ENCODE measurements at places on chromosomes 4 and X.
A peak's percentile ranks its signal among the peaks of the same experiment; 100 is the strongest.

DNA sequence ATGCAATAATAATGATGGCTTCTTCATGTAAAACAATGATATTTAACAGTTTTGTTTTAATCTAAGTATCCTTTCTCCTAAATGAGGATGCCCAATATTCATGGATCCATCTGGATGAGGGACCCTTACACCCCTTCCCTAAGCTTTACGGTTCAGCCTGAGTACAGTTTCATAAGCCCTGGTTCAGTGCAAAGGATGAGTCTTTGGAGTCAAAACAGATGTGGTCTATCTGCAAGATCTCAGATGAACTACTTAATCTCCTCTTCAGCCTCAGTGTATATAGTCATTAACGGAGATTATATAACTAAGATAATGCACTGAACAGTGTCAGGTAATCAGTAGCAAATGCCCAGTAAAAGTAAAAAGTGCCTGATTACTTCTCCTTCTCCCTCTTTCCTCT is 22.1 kb downstream of the ANXA5 start:
- no peak for DNase-seq

GRCh38 chr4:18390655-18391353 is 369.2 kb upstream of the LCORL start:
- no peak for DNase-seq

DNA sequence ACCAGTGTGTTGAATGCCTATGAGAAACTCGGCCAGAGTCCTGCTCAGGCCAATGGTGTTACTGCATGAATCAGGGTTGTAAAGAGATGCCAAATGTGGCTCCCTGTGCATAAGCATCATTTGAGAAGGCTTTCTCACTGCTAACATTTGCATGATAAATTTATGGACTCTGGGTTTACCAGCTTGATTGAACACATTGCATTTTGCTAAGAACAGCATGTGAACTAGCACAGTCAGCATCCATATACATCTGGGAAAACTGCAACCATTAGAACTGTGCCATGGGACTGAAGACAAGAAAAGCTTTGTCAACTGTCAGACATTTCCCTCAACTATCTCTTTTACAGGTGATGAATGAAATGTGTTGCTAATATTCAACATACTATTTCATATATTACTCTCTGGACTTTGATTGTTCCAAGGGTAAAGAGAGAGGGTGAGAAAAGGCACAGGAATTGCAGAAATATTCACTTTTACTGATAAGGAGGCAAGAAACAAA is 1427.4 kb upstream of the ADGRL3 start:
- no peak for DNase-seq

GRCh38 chr4:159143687-159144086 is 40.8 kb downstream of the RAPGEF2 start:
- DNase-seq: no peak

- DNase-seq: no peak
Measured at GRCh38 chr4:169582706-169583105, 29.7 kb downstream of the NEK1 start.

DNA sequence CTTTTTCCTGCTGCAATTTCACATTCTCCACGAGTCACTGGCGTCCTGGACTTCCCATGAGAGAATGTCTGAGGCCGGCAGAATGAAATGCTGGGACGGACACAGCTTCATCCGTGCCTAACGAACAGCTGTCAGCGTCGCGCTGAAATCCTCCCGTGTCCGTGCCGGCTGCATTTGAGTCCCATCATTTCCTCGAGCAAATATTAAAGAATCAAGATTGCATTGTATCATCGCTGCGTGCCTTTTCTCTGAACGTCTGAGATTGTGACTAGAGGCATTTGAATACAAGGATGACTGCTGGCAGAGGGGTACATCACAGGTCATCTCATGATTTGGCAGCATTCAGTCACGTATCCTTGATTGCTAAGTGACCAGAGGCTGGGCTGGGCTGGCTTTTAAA is 279.9 kb downstream of the ASMT start:
- no peak for DNase-seq

DNA sequence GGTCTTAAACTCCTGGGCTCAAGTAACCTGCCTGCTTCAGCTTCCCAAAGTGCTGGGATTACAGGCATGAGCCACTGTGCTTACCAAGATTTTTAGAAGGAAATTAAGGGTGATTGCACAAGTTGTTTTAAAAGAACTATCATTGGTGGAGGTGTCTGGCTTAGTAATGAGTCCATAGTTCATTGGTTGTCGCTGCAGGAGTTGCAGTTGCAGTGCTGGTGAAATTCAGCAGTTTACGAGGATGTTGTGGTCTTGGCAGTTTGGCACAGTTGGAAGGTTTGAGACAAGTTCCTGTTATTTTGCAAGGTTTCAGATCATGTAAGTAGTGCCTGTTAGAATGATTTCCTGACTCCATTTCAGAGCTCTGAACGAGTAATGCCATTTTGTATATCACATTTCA is 48.1 kb downstream of the RAB40AL start:
- peak; percentile 16 for DNase-seq

- no peak for DNase-seq
Measured at GRCh38 chrX:31331928-31332327, 260.1 kb upstream of the FTHL17 start.

DNA sequence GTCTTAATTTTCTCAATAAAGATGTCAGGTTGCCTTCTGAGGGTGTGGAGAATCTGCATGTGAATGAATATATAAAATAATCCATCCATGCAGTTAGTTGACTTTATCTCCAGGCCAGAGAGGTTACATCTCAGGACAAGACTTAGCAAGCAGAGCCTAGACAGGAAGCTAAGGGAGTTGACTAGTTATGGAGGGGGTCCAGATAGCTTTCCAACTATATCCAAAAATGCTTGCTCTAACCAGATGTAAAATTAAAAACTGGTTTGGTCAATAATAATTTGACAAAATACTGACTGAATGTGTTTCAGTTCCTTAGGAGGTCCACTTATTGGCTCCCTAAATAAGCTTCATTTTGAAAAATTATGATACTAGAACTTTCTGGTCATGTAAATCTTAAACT is 101.4 kb downstream of the PAPSS1 start:
- DNase-seq: no peak

DNA sequence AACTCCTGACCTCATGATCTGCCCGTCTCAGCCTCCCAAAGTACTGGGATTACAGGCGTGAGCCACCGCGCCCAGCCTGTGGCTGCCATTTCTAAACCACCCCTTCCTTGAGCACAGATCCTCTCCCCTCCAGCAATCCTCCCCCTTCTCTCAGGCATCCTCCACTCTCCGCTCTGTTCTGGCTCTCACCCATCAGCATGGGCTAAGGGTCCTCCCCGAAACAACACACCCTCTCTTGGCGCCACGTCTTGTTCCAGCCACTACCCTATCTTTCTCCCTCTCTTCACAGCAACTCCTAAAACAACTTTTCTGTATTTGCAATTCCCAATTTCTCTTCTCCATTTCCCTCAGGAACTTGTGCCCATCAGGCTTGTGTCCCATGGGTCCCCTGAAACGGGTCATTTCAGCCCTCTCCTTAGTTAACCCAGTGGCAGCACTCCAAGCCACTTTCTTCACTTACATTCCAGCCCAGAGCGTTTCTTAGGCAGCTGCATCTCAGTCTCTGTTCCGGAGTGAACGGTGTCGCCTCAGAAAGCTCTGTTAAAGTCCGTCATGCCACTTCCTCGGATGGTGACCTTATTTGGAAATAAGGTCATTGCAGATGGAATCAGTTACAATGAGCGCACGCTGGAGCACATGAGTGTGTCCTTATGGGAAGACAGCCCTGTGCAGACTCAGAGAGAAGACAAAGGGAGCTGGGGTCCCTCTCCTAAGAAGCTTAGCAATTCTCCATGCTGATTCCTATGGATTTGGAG is 28.3 kb upstream of the CLDN24 start:
- no peak for DNase-seq

DNA sequence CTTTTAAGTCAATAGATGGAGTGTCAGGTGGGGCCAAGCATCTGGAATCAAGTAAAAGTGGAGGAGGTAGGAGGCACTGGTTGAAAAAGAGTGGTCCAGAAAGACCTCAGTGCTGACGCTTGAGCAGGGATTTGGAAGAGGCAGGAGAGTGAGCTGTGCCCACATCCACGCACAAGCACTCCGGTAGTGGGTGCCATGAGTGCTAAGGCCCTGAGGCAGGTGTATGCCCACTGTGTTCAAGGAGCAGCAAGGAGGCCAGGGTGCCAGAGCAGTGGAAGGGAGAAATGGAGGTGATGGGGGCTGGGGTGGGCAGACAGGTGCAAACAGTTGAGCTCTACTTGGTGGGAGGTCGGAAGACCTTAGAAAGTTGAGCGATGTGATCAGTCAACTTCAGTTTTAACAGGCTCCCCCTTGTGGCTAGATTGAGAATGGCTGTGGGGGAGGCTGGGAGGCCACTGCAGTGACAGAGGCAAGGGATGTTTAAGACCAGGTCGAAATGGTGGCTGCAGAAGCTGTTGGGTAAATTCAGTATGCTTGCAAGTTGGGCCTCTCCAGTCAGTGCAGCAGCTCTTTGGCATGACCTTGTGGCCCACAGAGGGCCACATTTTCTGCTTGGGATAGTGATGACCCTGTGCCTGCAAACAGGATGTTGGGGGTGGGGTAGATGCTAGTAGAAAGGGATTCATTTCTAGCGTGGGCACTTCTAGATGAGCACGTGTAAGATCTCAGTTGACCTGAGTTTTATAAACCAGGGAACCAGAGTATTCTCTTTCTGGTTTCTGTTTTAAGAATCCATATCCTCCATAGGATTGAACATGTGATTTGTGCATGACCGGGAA is 12.7 kb downstream of the TKTL1 start:
- peak; percentile 84 for DNase-seq

DNA sequence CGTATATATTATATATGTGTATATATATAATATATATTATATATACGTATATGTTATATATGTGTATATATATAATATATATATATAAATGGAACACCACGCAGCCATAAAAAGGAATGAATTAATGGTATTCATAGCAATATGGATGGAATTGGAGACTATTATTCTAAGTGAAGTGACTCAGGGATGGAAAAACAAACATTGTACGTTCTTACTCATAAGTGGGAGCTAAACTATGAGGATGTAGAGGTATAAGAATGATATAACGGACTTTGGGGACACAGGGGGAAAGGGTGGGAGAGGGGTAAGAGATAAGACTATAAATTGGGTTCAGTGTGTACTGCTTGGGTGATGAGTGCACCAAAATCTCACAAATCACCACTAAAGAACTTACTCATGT is 1388.9 kb downstream of the C4orf33 start:
- DNase-seq: no peak

DNA sequence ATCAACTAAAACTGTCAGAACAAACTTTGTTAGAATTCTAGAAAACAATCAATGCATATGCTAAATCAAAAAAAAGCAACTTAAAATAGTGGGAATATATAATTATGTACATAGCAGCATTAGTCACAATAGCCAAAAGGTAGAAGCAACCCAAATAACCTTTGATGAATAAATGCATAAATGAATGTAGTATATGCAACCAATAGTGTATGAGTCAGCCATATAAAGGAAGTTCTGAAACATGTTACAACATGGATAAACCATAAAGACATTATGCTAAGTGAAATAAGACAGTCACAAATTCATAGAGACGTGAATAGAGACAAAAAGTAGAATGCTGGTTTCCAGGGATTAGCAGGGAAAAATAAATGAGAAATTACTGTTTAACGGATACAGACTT is 762.8 kb upstream of the INTU start:
- no peak for DNase-seq

GRCh38 chrX:119015407-119016237 is 41.2 kb downstream of the LONRF3 start:
- DNase-seq: peak; percentile 75

DNA sequence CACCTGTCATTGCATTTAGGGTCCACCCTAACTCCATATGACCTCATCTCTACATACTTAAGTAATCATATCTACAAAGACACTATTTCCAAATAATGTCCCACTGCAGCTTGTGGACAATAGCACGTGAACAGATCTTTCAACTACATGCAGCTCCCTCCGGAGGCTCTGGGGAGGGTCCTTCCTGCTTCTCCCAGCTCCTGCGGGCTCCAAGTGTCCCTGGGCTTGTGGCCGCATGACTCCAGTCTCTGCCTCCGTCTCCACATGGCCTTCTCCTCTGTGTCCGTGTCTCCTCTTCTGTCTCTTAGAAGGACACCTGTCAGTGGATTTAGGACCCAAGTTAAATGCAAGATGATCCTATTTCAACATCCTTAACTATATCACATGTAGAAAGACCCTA is 52.7 kb downstream of the ASMT start:
- DNase-seq: no peak

GRCh38 chr4:186887291-186887700 is 163.6 kb upstream of the FAT1 start:
- no peak for DNase-seq

DNA sequence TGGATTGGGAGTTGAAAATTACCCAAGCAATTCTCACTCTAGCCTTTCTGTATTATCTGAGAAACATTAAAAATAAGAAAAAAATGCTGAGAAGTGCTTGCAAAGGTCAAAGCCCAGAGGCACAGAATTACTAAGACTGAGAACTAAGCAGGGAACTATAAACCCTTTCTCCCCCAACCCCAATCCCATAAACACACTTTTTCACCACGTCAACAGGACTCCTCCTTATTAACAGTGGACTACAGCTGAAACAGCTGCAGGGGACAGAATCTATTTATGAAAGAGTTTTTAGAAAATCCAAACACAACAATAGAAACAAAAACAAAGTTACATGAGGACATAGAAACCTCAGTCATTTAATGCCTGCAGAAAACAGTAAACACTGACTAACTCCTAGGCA is 984.1 kb downstream of the TRAM1L1 start:
- no peak for DNase-seq

GRCh38 chr4:7719354-7720174 is 220.1 kb downstream of the AFAP1 start:
- DNase-seq: peak; percentile 55

DNA sequence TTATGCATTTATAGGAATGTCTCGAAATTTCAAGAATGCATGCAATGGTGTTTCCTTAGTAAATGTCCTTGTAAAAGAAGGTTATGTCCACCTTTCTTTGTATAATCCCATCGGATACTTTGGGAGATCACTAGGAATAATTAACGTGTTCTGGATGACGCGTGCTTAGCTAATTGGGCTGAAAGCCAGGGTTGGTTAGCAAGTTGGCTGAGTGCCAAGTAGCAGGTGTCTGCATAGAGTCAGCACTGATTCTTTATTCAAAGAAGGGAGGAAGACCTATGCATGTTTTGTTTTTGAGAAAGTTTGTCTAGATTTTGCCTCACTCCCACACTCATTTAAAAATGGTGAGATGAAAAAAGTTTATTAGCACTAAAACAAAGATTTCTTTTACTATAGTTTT is 144.6 kb downstream of the SOX3 start:
- DNase-seq: no peak

- DNase-seq: no peak
Measured at GRCh38 chr4:28482580-28483270, 1622.1 kb downstream of the STIM2 start.

DNA sequence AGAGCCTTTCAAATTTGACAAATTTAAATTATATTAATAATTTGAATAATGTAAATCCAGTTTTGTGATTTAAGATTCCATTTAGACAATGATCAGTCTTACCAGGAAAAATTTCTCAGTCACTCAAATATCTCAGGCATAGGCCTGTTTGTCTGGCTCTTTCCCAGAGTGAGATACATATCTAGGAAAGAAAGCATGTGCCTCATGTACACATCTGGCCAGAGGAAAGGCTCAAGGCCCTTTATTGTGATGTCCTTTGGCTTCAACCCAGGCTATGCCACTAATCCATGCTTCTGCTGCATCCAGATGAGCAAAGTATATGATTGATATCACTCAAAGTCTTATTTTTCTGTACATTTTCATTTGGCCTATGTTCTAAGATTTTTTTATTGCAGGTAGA is 473.3 kb upstream of the ADGRL3 start:
- no peak for DNase-seq

Measured in activated CD4-positive, alpha-beta T cell treated with anti-CD3 and anti-CD28 coated beads, Interleukin-2, amount 50 U/mL, for 16 hours (primary cell).